ENCODE measurements at places on chromosomes 7 and 10. TPM values are rescaled to one million over a fixed set of nuclear protein-coding genes. Genes with fewer than 3 reads are reported as not detected.

DNA sequence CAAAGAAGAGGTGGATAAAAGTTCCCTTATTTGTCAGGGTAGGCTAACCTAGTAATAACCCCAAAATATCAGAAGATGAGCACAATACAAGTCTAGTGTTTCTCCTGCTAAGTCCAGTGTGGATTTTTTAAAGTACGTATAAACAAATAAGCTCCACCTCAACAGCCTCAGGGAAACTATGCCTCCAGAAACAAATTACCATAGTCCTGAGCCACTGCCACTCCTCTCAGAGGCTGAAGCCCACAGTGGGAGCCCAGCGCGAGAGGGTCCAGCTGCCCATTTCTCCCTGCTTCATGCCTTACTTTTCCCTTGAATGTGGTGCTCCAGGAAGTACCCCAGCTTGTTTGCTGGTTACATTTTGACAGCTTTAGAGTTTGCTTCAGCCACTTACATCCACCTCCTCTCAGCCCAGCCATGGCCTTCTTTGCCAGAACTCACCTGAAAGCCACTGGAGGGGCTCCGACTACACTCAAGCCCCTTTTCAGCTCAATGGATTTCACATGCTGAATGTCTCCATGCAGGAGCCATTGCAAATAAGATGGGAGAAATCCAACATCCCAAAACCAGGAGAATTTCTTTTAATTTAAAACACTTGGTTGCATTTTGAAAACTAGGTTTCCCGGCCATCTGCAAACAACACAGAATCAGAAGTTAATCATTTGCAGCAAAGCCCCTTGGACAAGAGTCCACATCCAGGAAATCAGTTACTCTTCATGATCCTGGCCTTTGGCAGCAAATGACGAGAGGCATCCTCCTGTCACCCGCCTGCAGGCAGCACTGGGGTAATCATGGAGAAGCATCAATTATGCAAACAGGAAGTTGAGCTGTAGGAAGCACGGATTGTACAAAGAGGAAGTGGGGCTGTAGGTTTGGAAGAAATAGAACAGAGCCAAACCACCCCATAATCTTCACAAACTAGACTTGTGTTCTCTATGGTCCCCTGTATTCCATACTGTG, 138.1 kb downstream of the HERPUD2 start:
- ATAC-seq: no peak

DNA sequence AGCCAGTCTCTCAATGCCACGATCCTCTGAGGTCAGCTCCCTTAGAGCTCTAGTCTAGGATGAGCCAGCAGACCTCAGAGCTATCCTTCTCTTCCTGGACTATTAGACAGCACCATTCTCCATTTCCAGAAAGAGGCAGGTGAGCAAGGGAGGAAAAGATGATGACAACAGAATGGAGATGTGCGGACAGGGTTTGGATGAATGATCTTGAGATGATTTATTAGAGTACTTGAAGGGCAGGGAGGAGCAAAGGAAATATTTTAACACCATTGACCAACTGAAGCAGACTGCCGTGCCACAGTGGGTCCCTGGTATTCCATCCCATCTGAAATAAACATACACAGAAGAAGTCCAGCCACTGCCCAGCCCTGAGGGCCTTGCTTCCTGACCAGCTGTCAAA, 94.3 kb downstream of the CFAP58 start:
- ATAC-seq: no peak

DNA sequence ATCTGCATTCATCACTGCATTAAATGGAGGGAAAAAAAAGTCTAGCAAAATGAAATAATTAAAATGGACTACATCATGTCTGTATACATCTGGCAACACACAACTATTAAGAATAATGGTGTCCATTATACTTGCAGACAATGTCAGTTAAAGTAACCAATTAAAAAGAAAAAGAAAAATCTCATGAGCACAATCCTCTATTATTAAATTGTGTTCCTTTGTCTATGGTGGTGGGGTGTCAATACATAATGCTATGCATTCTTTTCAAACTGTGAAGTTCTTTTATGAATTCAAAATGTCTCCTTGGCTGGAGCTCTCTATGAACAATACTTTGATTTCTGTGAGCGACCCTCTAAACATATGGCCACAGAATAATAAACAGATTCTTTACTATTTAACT, 63.5 kb downstream of the NRP1 start:
- ATAC-seq: no peak

DNA sequence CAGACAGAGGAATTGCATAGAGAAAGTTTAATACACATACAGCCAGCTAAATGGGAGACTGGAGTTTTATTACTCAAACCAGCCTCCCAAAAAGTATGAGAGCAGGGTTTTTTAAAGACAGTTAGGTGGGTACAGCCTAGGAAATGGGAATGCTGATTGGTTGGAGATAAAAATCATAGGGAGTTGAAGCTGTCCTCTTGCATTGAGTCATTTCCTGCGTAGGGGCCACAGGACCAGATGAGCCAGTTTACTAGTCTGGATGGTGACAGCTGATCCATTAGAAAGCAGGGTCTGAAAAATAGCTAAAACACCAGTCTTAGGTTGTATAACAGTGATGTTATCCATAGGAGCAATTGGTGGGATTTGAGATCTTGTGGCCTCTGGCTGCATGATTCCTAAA, 76.1 kb upstream of the POM121L12 start:
- ATAC-seq: no peak

- no peak for ATAC-seq
These were observed 21.5 kb downstream of the LAMB1 start for GRCh38 chr7:107981466-107981865.

DNA sequence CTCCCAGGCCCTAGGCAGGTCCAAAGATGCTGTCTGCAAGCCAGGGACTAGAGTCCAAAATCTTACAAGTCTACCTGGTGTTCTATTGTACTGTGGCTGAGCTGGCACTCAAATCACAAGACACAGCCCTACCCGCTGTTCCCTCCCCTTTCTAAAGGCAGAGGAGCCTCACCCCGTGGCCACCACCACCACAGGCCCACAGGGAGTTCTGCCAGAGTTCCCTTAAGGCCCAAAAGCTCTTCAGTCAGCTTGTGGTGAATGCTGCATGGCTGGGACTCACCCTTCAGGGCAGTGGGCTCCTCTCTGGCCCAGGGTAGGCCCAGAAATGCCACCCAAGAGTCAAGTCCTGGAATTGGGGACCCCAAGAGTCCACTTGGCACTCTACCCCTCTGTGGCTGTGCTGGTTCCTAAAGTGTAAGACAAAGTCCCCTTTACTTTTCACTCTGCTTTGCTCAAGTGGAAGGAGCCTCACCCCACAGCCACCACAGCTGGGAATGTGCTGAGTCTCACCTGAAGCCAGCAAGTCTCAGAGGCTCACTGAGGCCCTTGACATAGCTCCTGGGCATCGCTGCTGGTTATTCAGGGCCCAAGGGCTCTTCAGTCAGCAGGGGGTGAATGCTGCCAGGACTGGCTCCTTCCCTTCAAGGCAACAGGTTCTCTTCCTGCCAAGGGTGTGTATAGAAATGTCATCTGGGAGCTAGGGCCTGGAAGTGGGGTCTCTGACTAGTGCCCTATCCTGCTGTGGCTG, 48.8 kb upstream of the PSAP start:
- ATAC-seq: no peak

- no peak for ATAC-seq
These were observed 438.3 kb downstream of the RPS24 start for GRCh38 chr10:78471723-78472550.

DNA sequence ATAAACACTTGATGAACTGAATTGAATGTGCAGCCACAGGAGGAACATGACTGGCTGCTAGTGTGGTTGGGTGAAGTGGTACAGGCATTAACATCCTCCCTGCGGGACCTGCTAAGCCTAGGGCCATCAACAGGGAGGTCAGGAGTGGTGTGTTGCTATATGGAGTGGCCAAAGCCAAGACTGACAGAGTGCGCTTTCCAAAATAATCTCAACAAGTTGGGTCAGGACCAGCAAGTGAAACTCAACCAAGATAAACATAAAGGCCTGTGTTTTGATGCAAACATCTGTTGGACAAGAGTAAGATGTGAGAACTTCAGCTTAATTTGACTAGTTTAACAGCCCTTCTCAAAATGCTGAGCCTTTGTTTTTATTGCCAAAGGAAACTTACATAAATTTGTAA, 97.7 kb downstream of the WDFY4 start:
- ATAC-seq: no peak

DNA sequence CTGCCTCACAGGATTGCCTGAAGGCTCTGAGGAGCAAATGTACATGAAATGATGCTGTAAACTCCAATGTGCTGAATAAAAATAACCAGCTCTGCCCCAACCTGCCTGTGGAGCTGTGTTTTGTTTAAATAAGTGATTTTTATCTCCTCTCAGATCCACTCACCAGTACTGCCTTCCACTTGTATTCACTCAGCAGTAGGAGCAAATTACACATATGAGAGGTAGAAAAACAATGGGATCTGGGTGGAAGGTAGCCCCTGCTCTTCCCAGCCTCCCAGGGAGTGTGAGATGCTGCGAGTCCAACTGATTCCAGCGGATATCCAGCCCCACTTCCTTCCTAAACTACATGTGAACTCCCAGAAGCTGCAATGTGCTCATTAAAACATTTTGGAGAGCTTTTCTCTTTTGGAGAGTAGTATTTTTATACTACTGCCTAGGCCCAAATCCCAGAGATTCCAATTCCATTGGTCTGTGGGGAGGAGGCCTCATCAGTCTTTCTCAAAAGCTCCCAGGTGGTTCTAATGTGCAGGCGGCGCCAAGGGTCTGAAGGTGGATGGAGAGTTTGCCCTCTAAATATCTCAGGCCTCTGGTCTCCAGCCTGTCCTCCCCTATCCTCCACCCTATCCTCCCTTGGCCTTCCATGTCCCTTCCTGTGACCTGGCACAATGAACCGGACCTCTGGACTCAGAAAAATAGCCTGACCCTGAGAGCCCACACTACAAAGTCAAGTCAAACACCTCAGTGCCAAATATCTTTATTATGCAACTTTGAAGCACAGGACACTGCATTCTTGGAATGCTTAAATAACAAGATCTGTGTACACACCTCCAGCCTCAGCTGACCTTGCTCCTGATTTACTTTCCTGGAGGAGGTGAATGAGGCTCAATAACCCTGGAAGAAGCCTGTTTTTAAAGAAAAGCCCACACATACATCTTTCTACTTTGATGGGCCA, 46.2 kb downstream of the CPVL start:
- no peak for ATAC-seq

DNA sequence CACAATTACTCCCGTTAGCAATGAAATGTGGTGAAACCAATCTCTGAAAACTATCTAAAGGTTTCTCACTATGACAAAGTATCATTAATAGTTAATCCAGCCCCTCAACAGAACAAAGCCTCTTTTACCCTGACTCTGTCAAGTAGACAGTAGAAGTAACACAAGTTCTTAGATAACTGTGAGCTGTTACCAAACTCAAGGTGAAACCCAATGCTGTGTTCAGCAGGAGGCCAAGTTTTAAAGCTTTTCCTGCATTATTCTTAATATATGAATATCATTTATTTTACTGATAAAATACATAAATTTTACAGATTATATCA, 109.1 kb downstream of the SRPK2 start:
- no peak for ATAC-seq

DNA sequence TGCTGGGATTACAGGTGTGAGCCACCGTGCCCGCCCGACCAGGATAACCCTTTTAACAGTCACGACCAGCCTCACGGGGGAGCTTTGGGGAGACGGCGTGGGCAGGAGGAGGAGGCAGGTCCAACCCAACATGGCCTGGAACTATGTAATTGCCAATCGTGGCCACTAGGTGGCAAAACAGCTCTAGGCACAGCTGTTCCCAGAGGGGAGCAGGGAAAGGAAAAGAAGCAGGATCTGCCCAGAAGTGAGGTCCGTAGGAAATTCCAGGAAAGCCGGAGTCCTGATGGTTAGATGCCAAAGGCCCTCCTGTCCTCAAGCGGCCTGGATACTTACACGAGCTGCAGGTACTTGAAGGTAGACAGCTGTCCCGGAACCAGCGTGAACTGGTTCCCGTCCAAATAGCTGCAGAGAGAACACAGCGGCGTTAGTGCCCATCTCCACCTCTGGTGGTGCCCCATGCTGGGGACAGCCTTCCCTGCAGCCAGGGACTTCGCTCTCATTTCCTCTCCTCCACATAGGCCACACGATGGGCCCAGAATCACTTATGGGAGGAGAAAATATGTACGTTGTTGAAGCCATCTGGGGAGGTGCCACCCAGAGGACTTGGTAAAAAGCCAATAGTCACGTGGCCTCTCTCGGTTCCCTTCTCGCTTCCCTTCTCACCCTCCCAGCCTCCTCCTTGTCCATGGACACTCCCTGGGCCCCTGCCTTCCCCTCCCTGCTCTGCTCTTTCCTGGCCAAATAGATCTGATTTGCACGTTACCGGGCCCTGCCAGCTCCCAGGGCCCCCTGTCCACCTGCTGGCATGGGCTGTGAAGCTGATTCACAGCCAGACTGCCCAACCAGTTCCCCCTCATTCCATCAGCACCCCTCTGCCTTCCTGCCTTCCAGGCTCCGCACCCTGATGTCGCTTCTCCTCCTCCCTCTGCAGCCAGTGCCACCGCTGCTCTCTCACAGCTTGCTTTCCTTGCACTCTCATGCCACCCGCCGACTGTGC, 148.1 kb downstream of the SLIT1 start:
- peak; percentile 90 for ATAC-seq

Gene EPO
- total RNA-seq: not detected

Gene GRK5
- total RNA-seq: 18.9 TPM

Gene EGR2
- total RNA-seq: 5.5 TPM

All from activated T-helper 17 cell treated with anti-CD3 and anti-CD28 coated beads, Interleukin-2, amount 50 U/mL, for 72 hours (primary cell).